Activated T-helper 2 cell treated with anti-CD3 and anti-CD28 coated beads, Interferon-gamma antibody, Interleukin-2, Interleukin-4, amounts not matched to agents 10 μg/mL and 5 μg/mL and 100 μg/mL, durations not matched to agents 14 hours and 24 hours and 36 hours (primary cell): ENCODE measurements at places on chromosomes 11 and 22. TPM values are rescaled to one million over a fixed set of nuclear protein-coding genes. Genes with fewer than 3 reads are reported as not detected.

The TRAPPC4 gene
- 121 and 128 TPM in 2 replicates for total RNA-seq

DNA sequence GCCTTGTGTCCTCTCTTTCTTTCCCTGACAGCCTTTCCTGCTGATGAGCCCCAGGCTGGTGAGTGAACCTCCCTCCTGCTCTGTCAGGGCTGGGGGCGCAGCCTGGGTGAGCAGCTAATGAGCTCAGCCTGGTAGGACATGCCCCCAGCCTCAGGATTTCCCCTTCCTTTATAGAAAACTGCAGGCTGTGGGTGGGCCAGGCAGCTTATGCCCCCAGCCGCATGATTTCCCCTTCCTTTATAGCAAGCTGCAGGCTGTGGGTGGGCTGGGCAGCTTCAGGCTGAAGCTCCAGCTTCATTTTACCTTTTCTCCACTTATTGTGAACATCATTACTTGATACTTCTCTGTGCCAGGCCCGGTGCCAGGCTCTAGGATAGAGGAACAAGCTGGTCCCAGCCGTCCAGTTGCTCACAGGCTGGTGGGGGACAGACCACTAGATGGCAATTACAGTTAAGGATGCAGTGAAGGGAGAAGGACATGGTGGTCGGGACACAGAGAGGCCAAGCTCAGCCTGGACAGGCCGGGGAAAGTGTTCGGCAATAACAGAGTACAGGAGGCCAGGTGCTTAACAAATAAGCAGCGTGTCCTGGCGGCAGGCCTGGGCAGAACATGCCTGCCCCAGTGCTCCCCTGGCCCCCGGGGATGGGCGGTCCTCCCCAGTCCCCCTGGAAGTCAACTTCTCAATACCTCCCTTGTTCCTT lies 5.3 kb downstream of the LGALS12 start:
- no peak for DNase-seq

GRCh38 chr22:23278883-23279675 lies 98.8 kb downstream of the BCR start:
- no peak for DNase-seq

- DNase-seq = no peak
Observed at GRCh38 chr22:49577168-49578060, 250.3 kb downstream of the BRD1 start.

The GSTT2B gene
- 0.46 and 0.66 TPM in 2 replicates for total RNA-seq

GRCh38 chr22:30159561-30160353 lies 79.5 kb downstream of the HORMAD2 start:
- DNase-seq = no peak

GRCh38 chr22:46846150-46846831 lies 83.8 kb downstream of the TBC1D22A start:
- DNase-seq = no peak

GRCh38 chr11:131724436-131724975 lies 354.1 kb downstream of the NTM start:
- DNase-seq = no peak

DNA sequence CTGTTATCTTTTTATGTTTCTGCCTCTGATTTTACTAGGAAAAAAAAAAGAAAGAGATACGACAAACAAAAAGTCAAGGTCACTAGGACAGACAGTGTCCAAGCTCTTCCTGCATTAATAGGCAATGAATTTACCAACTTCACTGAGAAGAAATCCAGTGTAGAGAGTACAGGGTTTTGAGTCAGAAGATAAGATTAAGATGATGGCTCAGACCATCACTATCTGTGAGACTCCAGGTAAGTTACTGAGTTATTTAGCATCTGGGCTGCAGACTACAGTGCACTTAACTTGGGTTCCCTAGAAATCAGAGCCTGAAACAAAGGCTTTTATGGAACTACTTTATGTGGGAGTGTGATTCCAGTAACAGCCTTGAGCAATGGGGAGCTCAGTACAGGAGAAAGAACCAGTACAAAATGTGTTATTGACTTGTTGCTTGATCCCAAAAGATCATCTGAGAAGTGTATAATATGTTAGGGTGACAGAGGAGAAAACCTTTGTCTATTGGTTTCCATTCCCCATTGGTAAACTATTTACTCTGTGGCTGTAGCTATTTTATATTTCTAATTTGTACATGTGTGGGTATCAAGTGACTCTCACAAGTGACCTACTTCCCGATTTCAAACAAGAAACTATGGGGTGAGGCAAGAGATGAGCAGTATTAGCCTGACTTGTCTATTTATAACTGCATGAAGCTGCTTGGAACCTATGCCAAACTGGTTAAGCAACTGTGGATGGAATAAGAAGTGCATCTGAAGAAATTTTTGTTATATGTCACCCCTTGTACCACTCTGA lies 395.8 kb downstream of the RAB38 start:
- DNase-seq = no peak

DNA sequence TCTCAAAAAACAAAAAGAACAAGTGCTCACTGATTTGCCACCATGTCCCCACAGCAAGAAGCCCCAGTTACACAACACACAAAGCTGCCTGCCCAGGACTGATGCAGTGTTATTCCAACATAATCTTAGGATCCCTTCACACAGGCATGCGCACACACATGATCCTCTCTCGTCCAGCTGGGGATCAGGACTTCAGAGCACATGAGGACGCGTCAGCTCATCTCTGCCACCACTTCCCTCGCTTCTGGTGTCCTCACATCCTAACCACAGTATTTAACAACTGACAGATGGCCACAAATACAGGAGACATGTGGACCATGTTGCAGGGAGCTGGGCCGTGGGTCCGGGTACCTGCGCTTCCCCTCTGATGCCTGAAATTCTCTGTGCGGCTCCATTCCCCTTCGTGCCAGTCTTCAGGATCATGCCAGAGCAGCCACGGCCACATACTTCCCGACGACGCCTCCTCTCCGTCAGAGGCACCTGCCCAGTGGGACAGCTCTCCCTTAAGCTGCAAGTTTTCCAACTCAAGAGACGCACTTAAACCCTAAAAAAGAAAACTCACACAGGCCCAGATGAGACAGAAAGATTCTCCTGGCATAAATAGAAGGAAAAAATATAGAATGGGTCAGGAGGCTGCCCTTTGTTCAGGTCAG lies 68.3 kb downstream of the PACSIN2 start:
- no peak for DNase-seq

The RFPL2 gene
- total RNA-seq = 0.16 TPM in 1 of 2 replicates, not detected in the other

- no peak for DNase-seq
Observed at GRCh38 chr11:119160151-119160550, 8.4 kb upstream of the NLRX1 start.

GRCh38 chr11:102138670-102139069 lies 28.4 kb downstream of the YAP1 start:
- no peak for DNase-seq
